ENCODE measurements at places on chromosomes 2 and 18.
A peak's percentile ranks its signal among the peaks of the same experiment; 100 is the strongest.

- DNase-seq: peak; percentile 75
Measured at GRCh38 chr2:233422050-233422639, 67.9 kb downstream of the DGKD start.

DNA sequence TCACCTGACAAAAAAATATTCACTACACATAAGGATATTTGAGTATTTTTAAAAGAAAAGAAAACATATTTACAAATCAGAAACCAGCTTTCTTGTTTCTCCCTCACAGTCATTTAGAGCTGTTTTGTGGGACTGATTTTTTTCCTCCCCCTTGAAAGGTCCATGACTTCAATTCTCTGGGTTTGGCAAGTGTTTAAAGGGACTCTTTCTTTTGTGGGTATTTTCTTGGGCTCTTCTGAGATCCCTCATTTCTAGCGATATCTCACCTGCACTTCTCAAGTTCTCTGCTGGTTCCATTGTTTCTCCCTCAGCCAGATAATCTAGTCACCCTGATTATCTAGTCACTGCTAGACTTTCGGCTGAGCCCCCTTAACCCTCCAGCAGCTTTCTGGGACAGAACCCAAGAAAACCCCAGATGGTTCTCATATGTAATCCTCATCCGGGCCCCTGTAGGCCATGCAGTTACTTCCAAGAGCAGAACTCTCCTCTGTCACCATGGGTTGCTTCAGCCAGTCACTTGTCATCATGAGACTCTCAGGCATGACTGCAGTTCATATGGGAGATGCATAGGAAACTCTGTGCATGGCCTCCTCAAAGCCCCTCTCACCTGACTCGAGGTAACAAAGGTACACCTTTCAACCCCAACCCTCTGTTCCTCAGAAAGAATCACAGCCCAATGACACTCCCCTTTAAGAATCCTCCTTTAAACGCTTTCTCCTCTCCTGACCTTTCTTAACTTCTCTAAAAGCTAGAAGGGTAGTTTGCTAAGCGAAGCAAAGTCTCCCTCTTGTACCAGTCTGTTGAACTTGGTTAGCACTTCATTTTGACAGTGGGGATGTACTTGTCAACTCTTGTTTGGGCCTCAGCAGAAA, 36.7 kb upstream of the ITGA4 start:
- DNase-seq: no peak

DNA sequence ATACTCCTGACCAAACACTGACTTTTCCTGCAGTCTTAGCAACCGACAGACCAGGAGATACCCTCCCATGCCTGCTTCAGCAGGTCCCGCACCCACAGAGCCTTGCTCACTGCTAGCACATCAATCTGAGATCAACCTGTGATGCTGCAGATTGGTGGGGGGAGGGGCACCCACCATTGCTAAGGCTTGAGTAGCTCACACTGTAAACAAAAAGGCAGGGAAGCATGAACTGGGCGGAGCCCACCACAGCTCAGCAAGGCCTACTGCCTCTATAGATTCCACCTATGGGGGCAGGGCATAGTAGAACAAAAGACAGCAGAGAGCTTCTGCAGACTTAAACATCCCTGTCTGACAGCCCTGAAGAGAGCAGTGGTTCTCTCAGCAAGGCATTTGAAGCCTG, 109.7 kb downstream of the SP100 start:
- no peak for DNase-seq

GRCh38 chr18:79634593-79635426, 44.8 kb upstream of the CTDP1 start:
- DNase-seq: no peak

DNA sequence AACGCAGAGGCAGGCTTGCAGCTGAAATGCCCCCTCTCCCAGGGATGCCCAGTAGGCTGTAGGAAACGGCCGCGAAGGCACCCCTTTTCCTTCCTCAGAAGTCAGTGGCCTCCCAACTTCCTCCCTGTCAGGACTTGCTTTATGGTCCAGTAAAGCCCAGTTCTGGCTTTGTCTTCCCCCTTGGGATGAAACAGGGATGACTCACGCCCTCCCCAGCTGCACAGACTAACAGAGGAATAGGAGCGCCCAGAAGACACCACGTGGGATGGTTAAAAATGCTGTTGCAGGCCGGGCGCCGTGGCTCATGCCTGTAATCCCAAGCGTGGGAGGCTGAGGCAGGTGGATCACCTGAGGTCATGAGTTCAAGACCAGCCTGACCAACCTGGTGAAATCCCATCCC, 6.9 kb downstream of the CREG2 start:
- no peak for DNase-seq

GRCh38 chr2:67216103-67216502, 181.0 kb upstream of the ETAA1 start:
- DNase-seq: no peak

- no peak for DNase-seq
Measured at GRCh38 chr18:420661-421246, 79.7 kb downstream of the COLEC12 start.

- no peak for DNase-seq
Measured at GRCh38 chr2:225274751-225275150, 124.8 kb upstream of the NYAP2 start.

- DNase-seq: no peak
Measured at GRCh38 chr18:67582488-67582887, 66.0 kb upstream of the DSEL start.

DNA sequence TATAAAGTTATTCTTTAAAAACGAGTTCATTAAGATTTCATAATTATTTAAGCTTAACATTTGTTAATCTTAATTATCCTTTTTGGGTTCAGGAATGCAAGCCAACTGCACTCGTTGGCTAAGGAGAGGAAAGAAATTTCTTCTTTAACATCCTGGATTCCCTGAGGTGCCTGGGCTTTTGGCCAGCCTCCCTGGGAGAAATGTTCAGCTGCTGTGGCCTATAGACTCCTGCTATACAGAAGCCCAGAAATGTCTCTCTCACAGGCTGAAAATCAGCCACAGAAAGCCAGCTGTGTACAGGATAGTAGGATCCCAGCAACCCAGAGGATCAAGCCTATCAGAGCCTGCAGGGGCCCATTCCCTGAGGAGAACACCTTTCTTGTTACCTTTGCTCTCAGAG, 430.3 kb downstream of the XIRP2 start:
- DNase-seq: no peak

DNA sequence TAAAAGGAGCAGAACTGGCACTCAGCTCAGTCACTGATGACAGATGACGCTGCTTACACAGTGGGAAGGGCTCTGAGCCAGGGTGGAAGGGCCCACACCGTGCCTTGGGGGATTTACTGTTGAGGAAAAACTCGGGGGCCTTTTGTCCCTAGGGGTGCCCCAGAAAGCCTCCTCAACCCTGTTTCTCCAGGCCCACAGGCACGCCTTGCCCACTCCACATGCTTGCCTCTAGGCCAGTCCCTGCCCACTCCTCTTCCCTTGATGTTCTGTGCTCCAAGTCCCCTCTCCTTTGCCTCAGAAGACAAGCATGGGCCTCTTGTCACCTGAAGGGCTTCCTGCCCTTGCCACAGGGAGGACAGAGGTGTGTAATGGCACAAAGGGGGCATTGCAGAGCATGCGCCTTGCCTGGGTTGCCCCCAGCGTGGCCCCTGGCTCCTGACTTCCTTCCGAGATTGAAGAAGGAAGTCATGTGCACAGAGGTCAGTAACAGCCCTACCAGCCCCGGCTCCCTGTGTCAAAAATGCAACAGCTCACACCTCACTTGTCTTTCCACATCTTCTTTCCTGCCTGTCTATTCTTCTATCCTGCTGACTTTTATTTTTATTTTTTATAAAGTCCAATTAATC, 65.1 kb downstream of the LIPG start:
- no peak for DNase-seq

- DNase-seq: peak; percentile 89
Measured at GRCh38 chr2:159163930-159164329, 122.6 kb downstream of the WDSUB1 start.

- DNase-seq: no peak
Measured at GRCh38 chr2:240732911-240733622, 41.4 kb downstream of the AQP12A start.

DNA sequence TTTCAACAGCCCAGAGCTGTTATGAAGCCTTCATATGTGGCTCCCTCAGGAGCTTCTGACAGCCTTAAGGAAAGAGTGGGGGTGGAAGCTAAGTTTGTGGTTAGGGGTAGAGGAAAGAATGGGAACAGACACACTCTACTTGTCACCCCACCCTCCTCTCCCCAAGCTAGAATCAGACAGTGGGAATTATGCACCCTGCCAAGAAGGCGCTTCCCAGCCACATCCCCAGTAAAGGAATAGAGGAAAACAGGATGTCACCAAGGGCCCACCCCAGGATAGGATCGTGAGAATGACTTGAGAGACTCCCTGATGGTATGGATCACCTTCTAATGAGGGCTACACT, 32.4 kb upstream of the EML4 start:
- DNase-seq: no peak

DNA sequence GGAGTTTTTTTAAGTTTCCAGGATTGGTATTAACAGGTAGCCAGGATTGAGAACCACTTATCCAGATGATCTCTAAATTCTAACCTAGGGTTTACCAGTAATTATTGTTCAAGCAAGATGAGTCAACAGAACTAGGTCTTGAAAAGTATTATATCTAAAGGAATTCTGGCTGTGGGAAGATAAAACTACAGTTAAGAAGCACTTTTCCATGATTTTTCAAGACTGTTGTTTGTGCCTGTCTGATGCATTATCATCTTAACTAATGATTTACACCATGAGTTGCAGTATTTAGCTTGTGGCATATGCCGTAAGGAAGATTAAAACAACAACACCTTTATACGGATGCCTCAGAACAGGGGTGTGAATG, 142.2 kb upstream of the CCDC68 start:
- DNase-seq: no peak

GRCh38 chr2:203328760-203329540, 756 bp downstream of the ABI2 start:
- DNase-seq: no peak

DNA sequence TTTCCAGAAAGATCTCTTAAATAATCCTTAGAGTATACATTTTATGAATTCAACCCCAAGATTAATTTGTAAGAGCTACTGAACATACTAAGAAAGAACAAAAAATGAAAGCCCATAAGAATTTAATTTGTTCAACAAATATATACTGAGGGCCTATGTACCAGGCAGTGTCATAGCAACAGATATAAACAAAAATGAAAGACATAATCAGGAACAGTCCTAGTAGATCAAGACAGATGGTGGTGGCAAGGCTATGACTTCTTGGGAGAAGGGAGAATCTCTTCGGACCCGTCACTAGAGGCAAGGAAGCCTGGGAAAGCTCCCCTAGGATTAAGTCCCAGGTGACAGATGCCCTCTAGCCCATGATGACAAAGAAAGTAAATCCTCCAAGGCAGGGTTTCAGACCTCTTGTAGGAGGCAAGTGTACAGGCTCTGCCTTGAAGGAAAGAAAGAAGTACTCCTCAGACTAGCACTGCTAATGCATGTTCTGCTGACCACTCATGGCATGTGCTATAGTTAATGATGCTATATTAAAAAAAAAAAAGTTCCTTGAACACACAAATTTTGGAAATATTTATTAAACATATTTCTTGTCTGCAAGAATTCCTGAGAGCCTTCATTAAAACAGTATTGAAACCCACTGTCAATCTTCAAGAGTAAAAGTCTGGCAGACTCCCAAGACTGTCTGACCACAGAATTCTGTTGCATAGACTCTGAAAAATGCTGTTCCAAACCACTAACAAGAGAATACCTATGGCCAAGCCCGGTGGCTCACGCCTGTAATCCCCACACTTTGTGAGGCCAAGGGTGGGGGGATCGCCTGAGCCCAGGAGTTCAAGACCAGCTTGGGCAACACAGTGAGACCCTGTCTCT, 31.5 kb downstream of the NOL10 start:
- no peak for DNase-seq

GRCh38 chr2:15563227-15564100, 2.3 kb upstream of the NBAS start:
- DNase-seq: no peak

- no peak for DNase-seq
Measured at GRCh38 chr2:159890551-159891266, 92.7 kb upstream of the CD302 start.

- DNase-seq: no peak
Measured at GRCh38 chr2:186575302-186575701, 14.6 kb upstream of the ITGAV start.

- no peak for DNase-seq
Measured at GRCh38 chr18:43484710-43485109, 207.4 kb upstream of the SYT4 start.

- peak; percentile 49 for DNase-seq
Measured at GRCh38 chr2:7097353-7097895, 180.2 kb downstream of the RNF144A start.

DNA sequence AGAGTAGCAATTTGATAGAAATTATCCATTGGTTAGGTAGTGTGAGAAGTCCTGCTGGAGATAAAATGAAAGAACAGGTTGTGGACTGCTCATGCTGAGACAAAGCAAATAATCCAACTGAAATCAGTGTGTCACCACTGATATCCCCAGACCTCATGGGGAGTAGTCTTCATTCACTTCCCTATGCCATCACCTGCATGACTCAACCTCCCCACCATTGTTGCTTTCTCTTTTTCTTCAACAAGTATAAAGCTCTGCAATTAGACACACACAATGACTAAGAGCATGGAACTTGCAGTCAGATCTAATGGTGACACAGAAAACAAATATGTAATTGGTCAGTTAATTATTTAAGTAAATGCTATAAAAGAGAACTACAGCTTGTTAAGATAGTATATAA, 475.3 kb downstream of the RIT2 start:
- DNase-seq: no peak

- peak; percentile 28 for DNase-seq
Measured at GRCh38 chr2:210337159-210337558, 22.2 kb upstream of the MYL1 start.

DNA sequence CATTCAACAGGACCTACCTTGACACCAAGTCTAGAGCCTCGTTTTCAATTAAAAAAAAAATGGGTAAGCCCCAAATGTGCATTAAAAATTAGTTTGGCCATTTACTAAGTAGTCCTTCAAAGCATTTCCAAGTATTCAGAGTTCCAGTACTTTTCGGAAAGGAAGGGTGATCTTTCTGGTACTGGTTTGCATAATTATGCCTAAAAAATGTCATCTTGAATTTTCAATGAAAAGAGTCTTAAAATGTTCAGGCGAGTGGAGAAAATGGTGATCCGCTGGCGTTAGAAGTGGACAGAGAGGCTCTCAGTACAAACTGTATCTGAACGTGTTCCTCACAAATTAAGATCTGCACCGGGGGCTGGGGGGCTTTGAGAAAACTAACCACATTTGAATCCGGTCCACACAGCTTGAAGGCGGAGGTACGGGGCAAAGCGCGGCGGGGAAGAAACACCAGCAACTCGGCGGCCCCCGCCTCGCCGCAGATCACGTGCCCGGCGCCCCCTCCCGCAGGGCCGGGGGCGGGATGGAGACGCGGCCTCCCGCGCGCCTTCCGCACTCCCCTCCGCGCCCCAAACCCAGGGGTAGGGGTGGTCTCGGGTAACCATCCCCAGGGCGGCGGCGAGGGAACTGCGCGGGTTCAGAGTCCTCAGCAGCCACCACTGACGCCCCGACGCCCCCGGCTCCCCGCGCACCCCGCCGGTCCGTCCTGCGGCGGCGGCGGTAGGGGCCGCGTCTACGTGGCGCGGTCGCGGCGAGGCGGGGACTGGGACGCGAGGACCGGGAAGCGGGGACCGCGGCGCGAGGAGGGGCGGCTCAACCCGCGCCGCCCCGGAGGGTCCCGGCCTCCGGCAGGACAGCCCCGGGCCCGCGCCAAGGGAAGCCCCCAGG, 564 bp downstream of the LPIN2 start:
- DNase-seq: no peak
